ENCODE measurements at places on chromosomes 7 and 10.

GRCh38 chr7:2805213-2805944 is 38.7 kb downstream of the GNA12 start:
- no peak for DNase-seq

DNA sequence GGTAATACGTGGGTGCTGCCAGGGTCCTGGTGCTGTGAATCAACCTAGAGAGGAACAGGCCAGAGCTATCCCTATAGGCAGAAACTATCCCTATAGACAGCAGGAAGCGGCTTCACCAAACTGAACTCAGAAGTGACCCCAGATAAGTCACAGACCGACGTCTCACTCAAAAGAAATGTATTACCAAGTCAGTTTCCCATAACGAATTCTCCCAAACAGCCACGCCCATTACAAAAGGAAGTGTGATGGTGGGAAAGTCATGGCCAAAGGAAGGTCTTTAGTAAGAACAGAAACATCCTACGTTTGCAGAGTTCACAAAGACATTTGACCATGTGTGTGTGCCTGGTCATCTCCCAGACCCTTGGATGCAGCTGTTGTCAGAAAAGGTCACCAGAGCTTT is 470.8 kb upstream of the ADARB2 start:
- no peak for DNase-seq

- no peak for DNase-seq
These were observed 8.5 kb upstream of the BPGM start for GRCh38 chr7:134637934-134638719.

- DNase-seq = no peak
These were observed 12.7 kb upstream of the SFMBT2 start for GRCh38 chr10:7423521-7423920.

GRCh38 chr7:42907316-42907715 is 4.6 kb downstream of the C7orf25 start:
- no peak for DNase-seq

DNA sequence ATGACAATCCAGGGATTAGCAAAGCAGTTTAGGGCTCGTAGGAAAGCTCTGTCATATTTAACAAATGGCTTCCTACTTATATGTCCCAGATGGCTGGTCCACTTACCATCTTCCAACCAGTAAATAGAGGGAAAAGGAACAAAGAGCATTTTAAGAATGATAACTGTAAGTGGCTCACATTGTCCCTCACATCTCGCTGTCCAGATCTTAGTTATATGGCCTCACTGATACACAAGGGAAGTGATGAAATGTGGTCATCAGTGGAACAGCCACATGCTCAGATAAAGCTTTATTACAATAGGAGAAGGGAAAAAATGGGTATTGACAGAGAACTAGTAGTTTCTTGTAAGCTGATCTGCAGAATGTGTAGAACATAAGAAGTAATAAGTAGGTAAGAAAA is 35.8 kb downstream of the IQUB start:
- DNase-seq = no peak

- DNase-seq = no peak
These were observed 48.3 kb downstream of the BUB3 start for GRCh38 chr10:123202506-123202905.

GRCh38 chr7:149832332-149833041 is 5.7 kb upstream of the ZNF862 start:
- no peak for DNase-seq

DNA sequence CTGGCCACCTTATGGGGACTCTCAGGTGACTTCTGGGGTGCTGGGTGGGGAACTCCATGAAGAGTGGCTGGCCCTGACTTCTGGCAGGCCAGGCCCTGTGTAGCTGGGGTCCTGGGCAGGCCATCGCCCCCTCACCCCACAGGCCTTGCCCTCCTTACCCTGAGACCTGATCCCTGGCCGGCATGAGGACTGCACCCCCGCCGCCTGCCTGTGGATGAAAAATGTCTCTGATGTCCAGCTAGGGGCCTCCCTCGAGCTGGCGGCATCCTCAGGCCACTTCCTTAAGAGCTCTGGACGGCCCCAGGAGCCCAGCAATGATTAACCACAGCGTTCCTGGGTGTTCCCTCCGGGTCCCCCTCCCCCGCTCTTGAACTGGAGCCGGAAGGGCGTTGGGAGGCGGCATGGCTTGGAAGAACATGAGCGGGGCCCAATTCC is 31.8 kb upstream of the SHH start:
- no peak for DNase-seq

All from adipocyte (in vitro differentiated cells).